ENCODE measurements at places on chromosomes 4 and X.
A peak's percentile ranks its signal among the peaks of the same experiment; 100 is the strongest.

- DNase-seq, result no peak
Measured at GRCh38 chr4:165461159-165461821, 82.5 kb downstream of the CPE start.

DNA sequence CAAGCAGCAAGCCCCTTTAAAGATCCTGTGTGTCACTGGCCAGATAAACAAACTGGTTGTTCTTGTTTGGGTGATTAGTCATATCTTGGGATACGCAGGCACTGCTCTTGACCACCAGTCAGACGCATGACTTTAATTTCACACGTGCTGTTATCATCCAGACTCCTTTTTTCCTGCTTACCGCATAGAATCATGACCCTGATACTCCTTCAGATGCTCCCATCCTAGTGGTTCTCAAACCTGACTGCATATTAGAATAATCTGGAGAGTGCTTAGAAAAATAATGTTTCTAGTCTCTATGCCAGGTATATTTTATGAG is 78.8 kb downstream of the CLDN22 start:
- no peak for DNase-seq

GRCh38 chrX:1592470-1593142 is 1.2 kb downstream of the AKAP17A start:
- DNase-seq, result peak; percentile 87

GRCh38 chr4:118113220-118113619 is 78.9 kb downstream of the NDST3 start:
- no peak for DNase-seq

- DNase-seq, result no peak
Measured at GRCh38 chr4:114057746-114058145, 78.3 kb upstream of the ARSJ start.

Measured in inflammatory macrophage treated with lipopolysaccharide for 1 hour (primary cell).